ENCODE measurements at places on chromosomes 6 and 20.

DNA sequence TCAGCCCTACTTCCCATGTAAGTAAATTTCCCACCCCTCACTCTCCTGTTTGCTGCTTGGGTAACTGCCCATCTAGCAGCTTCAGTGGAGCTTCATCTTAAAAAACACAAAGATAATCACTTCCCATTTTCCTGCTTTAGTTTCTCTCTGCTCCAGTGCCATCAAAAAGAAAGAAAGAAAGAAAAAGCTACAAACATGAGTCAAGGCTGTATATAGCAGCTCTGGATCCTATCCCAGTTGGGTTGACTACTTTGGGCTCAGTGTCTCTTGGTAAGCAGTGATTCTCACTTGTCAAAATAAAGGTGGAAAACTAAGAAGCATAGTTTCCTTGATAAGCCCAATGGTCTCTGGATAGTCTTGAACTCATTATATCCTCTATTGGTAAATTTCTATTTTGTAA lies 48.7 kb upstream of the SRPK1 start:
- DNase-seq: no peak

DNA sequence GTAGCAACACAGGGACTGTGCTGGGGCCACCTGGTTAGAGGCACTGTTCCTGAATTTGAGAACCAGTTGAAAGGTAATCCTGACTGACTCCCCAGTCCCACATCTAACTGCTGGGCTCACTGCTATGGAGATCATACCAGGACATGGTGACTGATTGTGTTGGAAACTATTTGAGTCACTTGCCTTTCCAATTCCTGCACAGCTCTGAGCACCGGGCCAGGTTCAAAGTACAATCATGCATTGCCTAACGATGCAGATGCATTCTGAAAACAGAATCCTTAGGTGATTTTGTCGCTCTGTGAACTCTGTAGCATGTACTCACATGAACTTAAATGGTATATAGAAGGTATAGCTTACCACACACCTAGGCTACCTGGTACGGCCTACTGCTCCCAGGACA lies 215.3 kb downstream of the BMP7 start:
- DNase-seq: no peak

DNA sequence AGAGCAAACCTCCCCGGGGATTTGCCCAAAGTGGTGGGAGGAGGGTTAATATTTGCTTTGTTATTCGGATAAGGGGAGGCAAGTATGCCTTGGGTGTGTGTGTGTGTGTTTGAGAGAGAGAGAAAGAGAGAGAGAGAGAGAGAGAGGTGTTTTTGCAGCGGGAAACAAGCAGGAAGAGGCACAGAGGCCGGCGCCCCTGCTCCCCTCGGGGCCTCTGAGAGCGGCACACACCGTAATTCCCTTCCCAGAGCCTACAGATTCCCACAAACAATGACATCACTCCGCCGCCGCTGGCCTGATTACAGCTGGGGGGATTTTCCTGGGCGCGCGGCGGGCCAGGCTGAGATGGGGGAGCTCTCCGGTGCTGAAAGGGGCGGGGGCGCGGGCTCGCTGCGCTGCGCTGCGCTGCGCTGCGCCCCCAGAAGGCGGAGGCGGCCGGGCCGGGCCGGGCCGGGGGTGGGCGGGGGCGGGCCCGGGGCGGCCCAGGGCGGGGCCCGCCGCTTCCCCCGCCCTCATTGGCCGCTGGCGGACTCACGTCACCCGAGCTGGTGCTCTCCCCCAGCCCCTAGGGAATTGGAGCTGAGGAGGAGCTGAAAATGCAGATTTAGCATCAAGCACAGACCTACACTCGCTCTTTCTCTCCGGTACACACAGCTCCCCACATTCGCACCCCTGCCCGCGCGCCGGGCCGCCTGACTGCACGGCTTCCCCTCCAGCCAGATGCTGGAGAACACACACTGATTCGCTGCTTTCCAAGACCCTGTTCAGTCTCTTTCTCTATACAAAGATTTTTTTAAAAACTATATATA lies at the start of gene PCSK2:
PCSK2 (plus strand) TSS at position 631 of the 809 bp plus-strand sequence. CDS start 266 bp downstream, outside the sequence.
- DNase-seq: peak; percentile 80

DNA sequence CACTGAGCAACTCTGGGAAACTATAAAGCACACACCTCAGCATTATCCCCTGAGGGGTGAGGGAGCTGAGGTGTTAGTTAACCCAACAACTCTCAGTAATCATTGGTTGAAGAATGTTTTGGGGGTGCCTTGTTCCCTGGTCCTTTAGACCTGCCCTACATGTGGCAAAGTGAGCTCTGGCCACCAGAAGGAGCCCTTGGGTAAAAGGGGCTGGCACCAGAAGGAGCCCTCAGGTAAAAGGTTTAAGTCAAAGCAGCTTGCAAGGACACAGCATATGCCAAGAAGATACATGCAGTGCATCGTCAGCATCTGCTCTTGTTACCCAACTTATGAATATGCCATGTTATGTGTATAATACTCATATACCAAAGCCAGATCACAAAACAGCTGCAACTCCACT lies 1081.7 kb downstream of the KIF16B start:
- no peak for DNase-seq

DNA sequence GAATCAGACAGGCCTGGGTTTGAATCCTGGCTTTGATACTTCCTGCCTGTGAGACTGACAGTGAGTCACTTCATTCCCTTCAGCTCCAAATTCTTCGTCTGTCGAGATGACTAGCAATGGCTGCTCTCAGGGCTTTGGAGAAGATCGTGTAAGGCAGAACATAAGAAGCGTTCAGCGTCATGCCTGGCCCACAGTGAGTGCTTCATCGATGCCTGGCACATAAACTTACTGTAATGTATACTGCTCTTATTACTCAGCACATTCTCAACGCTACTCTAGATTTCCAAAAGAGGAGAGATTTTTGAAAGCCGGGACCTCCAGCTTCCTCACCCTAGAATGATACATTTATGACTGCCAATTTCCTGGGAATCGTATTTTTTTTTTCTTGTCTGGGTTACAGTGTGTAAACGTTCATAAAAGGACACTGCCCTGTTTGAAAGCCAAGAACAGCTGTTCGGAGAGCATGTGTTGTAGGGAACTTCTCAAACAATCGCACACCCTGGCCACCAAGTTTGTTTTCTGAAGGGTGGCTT lies 16.2 kb upstream of the BCAS1 start:
- no peak for DNase-seq

GRCh38 chr20:1357921-1358671 lies 29.2 kb upstream of the SDCBP2 start:
- DNase-seq: no peak

DNA sequence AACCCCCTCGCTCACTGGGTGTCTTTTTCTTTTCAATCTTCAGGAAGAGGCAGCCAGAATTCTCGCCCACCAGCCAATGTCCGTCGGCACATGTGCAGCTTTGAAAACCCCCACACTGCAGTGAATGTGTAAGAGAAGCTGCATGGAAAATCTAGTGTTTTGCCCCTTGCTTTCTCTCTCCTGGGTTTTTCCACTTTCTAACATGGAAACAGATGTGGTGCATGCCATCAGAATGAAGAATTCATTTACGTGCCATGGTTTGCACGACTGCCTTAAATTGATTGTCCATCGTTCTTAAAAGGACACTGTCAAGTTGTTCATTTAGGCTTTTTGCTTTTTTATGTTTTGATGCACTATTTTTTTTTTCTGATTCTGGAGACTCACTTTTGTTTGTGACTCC lies 117.1 kb upstream of the RAB32 start:
- no peak for DNase-seq

DNA sequence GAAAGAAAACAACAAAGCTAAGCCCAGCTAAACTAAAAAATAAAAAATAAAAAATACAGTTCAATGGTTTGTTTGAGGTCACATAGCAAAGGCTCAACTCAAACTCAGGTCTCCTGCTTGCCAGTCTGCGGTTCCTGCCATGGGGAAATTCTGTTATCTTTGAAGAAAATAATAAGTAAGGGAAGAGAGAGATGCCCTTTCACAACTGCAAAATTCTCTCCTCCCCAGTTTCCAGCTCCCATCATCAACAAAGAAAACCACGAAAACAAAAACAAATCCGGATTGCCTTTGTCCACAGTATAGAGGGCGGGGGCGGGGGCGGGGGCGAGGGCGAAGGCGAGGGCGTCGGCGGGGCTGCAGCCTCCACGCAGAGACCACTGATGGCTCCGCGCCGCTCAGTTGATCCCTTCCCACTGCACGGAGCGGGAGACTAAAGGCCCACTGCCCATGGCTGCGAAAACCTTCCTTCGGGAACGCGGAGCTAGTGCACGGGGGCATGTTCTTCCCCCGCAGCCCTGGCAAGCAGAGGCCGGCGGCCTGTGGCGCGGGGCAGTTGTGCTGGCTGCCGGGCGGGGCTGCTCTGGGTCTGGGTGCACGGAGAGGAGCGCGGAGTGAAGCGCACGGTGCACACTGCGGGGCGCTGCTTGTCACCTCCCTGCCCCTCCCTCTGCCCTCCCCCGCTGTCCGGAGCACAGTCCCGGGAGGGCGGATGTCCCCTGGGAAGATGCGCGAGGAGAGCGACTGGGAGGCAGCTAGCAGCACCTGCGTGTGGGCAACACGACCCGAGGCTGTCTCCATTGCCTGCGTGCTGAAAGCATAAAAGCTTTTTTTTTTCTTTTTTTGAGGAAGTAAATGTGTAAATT lies 54.1 kb upstream of the TPD52L1 start:
- DNase-seq: peak; percentile 35

DNA sequence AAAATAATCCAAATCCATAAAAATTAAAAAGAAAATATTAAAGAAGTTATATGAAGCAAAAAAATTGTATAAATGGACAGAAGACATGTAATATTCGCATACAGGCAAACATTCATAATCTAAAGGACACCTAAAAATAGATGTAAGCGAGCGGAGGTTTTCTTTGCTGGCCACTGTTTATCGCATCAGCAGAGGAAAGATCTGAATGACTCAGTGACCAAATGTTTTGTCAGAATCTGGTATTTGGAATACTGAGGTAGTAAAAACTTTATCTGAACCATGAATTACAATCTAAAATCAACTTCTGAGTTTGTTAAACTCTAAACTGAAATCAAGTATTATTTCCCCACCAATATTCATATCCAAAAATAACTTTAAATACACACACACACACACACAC lies 7.8 kb downstream of the TSPYL4 start:
- no peak for DNase-seq

- no peak for DNase-seq
Observed at GRCh38 chr6:20055916-20056315, 156.4 kb downstream of the MBOAT1 start.

GRCh38 chr20:48609491-48609978 lies 218.3 kb downstream of the PREX1 start:
- no peak for DNase-seq

DNA sequence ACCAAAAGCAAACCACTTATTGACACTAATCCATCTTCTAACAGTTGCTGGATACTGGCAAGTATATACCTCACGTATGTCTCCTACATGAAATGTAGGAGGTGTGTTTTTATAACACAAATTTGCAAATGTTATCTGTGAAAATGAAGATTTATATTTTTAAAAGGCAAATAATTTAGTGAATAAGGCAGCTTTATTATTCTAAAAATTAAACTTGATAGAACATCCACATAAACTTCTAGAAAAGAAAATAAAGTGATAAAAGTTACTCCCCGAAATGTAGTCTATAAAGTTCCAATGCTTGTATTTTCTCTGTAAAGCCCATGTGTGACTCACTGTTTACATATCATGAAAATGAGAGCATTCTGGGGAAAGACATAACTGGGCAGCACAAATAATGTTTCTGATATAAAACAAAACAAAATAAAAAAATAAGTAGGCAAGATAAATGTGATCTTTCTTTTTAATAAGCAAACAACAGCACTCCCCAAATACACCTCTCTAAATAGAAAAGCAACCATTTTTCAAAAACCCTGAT lies 84.4 kb downstream of the MAP7 start:
- no peak for DNase-seq

DNA sequence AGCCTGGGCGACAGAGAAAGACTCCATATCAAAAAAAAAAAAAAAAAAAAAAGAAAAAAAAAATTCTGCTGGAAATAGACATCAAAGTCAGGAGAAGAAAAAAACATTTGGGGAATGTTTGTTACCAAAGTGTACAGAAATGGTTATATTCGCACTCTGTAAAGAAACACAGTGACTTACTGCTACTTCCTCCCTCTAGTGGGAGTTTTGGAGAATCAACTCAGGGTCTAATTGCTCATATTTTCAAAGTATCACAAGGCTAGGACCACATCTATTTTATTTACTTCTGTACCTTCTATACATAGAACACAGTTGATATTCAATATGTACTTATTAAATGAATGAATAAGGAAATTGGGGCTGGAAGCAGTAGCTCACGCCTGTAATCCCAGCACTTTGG lies 24.4 kb downstream of the ARG1 start:
- DNase-seq: no peak

GRCh38 chr6:130223508-130223907 lies 757 bp upstream of the SAMD3 start:
- no peak for DNase-seq

GRCh38 chr20:11459090-11459890 lies 458.4 kb upstream of the BTBD3 start:
- no peak for DNase-seq

DNA sequence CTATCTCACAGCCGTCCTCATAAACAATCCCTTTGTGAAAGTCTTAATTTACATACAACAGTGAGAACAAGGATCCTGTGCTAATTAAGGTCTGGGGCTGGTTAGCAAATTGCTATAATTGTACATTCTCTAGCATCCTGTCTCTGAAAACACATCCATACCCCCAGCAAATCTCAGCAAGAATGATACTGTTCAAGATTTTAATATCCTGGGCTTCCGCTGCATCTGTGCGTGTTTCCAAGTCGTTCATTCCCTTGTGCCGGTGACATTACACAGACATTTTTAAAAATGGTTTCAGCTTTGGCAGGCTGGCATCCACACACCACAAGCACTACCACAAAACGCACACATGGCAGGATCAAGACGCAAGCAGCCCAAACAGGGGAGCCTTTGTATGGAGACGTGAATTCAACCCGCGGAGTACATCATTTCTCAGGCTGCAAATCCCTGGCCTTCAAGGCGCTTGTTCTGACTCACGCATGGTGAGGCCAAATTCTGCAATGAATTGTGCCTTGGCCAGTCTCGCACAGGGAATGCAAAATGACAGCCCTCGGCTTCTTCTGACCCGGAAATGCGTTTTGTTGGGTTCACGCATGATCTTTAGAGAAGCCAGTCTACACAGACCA lies 20.3 kb downstream of the ZMYND8 start:
- DNase-seq: no peak

DNA sequence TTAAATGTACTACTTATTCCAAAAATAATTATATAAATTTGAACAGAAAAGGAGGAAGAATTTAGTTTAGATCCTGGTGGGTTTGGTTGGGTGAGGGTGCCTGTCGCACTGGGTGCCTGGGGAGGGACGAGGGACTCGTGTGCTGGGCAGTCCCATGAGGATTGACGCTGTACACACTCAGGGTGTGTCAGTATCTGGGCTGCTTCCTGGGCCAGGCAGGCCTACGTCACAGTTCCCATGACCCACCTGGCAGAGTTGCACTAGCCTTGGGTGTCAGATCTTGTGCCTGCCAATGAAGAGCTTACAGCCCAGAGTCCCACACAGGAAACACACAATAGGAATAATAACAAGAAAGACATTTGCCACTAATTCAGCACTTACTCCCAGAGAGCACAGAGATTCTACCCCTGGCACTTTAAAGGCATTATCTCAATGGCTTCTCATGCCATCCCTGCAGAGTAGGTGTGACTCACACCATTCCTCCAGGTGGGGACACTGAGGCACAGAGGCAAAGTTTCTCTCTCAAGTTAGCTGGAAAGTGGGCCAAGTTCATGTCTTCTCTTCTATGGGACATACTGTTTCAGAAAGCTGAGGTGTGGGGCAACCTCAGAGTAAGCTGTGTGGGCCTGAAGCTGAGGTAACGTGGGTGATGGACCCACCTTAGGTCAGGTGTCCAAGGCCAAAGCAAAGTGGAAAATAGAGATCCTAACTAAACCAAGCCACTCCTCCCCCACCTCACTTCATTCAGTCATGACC lies 1.3 kb upstream of the SDCBP2 start:
- DNase-seq: peak; percentile 87

- no peak for DNase-seq
Observed at GRCh38 chr6:136137008-136137692, 113.0 kb downstream of the MTFR2 start.

Data from pancreas (tissue), 10 donors.